ENCODE measurements at places on chromosomes 1 and 21. TPM values are rescaled to one million over a fixed set of nuclear protein-coding genes. Genes with fewer than 3 reads are reported as not detected.

DNA sequence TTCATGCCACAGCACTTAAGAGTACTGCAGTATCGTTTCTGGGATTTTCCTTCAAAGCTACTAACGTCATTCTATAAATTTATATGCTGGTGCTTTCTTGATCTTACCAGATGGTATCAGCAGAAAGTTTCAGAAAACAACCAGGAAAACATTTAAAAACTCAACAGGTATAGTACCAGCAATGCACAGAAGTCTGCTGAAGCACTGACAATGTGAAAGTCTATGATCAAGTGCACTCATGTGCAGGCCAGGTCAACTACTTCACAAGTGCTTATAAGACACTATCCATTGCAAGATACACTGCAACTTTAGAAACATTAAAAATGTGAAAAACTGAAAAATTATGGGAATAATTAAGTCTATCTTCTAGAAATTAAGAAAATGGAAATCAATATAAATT lies 34.7 kb downstream of the LYST start:
- no peaks in the 10 kb centered on the region for H3K4me1 ChIP-seq
- H3K36me3 ChIP-seq = no peaks in the 10 kb centered on the region
- no peaks in the 10 kb centered on the region for H3K27me3 ChIP-seq
- H3K4me3 ChIP-seq = no peak overlapping the region
- H3K27ac ChIP-seq = no peak overlapping the region

GRCh38 chr1:206637605-206638004 lies 2.3 kb downstream of the DYRK3 start:
- no peaks in the 10 kb centered on the region for H3K36me3 ChIP-seq
- H3K4me1 ChIP-seq = peaks cover 7% of the 10 kb centered on the region
- H3K27ac ChIP-seq = no peak overlapping the region
- no peak for DNase-seq

OXCT2 gene
- total RNA-seq = 5.0 TPM

HEYL gene
- not detected for total RNA-seq

DNA sequence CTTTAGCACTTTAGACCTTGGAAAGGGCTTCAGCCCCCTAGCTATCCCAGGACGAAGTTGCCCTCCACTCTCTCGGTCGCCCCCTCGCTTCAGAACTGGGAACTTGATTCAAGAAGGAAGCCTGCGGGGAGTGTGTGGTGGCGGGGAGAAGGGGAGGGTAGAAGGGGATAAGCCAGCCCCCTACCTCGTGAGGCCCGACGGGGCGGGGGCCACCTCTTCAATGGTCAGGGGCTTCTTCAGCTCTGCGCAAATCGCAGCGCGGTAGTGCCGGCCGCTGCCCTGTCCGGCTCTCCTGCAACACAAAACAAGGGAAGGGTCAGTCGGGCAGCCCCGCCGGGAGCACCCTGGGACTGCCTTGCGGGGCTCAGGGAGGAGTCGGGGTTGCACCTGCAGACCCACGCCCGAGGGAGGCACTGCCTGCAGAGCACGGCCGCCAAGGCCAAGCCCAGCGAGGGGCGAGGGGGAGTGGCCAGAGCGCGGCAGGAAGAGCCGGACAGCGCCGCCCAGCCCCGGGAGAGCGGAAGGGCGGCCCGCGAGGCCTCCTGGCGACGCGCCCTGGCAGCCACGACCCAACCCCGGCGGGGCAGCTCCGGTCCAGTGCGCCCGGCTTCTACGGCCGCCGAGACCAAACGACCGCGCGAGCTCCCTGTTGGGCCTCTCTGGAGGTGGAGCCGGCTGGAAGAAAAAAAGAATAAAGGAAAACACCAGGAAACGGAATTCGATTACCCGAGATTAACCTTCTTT lies 56.2 kb upstream of the RASAL2 start:
- H3K4me1 ChIP-seq = no peaks in the 10 kb centered on the region
- H3K4me3 ChIP-seq = peak overlapping the region; percentile 54
- DNase-seq = peak; percentile 17

VANGL2 gene
- total RNA-seq = 3.3 TPM

DNA sequence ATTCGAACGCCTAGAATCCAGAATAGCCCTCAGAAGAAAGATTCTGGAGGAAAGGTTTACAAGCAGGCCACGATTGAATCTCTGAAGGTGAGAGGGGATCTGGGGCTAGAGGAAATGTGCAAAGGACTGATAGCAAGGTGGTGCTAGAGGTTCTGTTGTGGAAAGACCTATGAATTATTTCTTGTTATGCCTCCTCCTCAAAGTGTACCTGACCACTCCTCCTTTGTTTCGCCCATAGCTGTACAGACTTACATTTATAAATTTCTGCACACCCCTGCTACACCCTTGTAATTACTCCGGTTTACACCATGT lies 986 bp downstream of the TCEANC2 start:
- H3K27me3 ChIP-seq = no peaks in the 10 kb centered on the region
- H3K4me1 ChIP-seq = peaks cover 14% of the 10 kb centered on the region
- no peaks in the 10 kb centered on the region for H3K36me3 ChIP-seq
- no peak for DNase-seq
- no peak overlapping the region for H3K27ac ChIP-seq
- peak overlapping the region; percentile 84 for H3K4me3 ChIP-seq

DNA sequence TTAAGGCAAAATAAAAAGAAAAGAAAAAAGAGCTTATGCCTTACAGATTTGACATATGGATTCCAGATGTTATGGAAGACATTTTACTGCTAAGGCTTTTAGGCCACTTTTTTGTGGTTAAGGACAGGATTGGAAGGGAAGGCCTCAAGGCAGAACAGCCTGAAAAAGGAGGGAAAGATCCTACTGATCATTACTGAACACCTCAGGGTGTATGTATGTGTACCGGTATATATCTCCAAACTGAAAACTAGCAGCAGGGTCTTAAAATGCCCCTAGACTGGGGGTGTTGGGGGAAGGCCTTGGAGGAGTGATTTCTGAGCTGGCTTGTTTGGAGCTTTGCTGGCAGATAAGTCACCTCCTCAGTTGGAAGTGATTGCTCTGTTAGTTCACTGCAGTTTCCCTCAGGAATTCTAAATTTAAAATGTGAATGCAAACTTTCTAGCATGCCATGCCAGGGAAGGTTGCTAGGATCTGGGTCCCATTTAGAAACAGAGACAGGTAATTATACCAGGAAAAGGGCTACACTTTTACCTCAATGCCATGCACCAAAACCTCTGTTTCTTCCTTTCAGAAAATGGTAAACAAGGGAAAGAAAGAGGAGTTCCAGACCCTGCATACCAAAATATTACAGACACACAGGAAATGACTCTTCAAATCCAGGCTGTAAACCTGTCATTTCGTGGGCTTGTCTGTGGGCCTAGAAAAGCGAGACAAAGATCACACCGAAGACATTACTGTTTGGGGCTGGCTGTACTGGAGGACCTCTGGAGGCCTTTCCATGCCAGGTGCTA lies 15.0 kb downstream of the C1orf52 start:
- no peaks in the 10 kb centered on the region for H3K36me3 ChIP-seq
- no peaks in the 10 kb centered on the region for H3K27me3 ChIP-seq
- H3K4me1 ChIP-seq = no peaks in the 10 kb centered on the region
- no peak overlapping the region for H3K4me3 ChIP-seq

CELA2A gene
- total RNA-seq = not detected

MFN2 gene
- 93.3 TPM for total RNA-seq

- no peak for DNase-seq
- H3K27ac ChIP-seq = peak overlapping the region; percentile 70
- H3K27me3 ChIP-seq = no peaks in the 10 kb centered on the region
- H3K4me3 ChIP-seq = no peak overlapping the region
Observed at GRCh38 chr1:180170546-180171151, 16.0 kb downstream of the QSOX1 start.

CLCA4 gene
- 113 TPM for total RNA-seq

GRCh38 chr1:110671361-110671760 lies 3.4 kb downstream of the KCNA3 start:
- H3K36me3 ChIP-seq = no peaks in the 10 kb centered on the region
- DNase-seq = no peak
- peaks cover 15% of the 10 kb centered on the region for H3K4me1 ChIP-seq
- H3K4me3 ChIP-seq = peak overlapping the region; percentile 19
- H3K27ac ChIP-seq = no peak overlapping the region
- H3K27me3 ChIP-seq = peaks cover 20% of the 10 kb centered on the region

DNA sequence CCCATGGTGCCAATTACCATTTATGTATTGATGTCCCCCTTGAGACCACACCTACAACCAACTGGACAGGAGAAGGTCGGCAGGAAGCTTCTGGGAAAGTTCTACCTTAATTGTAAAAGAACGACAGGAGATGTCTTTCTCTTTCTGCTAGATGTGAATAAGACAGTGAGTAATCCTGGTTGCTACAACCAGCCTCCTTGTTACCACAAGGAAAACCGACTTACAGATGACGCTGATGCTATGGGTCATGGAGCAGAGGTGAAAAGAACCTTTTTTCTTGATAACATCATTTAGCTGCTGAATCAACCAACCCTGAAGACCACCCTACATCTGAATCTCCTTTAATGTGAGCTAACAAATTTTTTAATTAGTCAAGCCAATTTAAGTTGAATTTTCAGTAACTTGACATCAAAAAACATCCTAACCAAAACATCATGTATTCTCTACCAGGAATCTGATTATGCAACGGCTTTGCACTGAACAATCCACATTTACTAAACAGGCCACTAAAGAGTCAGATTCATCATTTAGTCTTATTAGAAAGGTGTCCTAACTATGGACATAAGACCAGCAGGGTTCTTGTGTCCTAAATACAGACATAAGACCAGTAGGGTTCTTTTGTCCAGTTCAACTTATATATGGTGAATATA lies 23.0 kb downstream of the RGS2 start:
- H3K4me3 ChIP-seq = no peak overlapping the region
- DNase-seq = no peak
- no peaks in the 10 kb centered on the region for H3K4me1 ChIP-seq
- H3K36me3 ChIP-seq = no peaks in the 10 kb centered on the region
